ENCODE measurements at places on chromosomes 6 and 20. TPM values are rescaled to one million over a fixed set of nuclear protein-coding genes. Genes with fewer than 3 reads are reported as not detected.

Gene RIPK1
- 19.9 TPM for total RNA-seq

- no peaks in the 10 kb centered on the region for H3K4me1 ChIP-seq
- H3K36me3 ChIP-seq = no peaks in the 10 kb centered on the region
- peaks cover 15% of the 10 kb centered on the region for H3K27me3 ChIP-seq
- no peak for DNase-seq
- H3K4me3 ChIP-seq = no peak overlapping the region
- no peak overlapping the region for H3K27ac ChIP-seq
Measured at GRCh38 chr20:54017846-54018245, 52.5 kb downstream of the BCAS1 start.

DNA sequence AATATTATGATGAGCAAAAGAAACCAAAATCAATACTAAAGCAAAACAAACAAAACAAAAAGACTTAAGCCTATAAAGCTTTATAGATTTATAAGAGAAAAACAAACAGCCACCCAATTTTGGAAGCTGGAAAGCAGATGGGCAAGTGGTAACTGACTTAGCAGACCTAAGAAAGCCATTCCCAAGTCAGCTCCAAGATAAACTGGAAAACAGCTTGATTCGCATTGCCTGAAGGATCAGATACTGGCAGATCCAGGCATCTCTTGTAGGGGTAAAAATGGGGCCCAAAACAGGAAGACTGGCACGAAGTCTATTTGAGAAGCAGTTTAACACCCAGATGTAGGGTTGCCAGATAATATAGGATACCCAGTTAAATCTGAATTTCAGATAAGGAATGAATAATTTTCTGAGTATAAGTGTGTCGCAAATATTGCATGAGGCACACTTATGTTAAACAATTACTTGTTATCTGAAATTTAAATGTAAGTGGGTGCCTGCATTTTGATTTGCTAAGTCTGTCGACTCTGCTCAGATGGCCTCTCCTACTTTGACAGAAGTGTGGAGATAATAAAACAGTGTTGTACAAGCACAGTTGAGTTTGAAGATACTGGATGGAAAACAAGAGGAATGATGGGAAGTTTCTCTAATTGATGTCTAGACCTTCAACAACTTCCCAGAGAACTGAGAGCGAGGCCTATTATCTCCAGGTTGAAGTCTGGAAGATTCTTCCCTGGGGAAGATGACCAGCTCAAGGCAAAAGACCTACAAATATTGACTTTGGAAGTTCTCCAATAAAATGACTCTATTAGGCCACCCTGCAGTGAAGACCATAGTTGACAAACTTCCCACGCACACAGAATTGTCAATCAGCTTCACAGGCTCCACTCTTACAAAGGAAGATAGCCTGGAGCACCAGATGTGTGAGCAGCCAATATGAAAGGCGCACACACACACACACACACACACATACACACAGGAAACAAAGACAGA is 113.4 kb downstream of the FAM50B start:
- no peak for DNase-seq
- peaks cover 5% of the 10 kb centered on the region for H3K27me3 ChIP-seq
- peaks cover 18% of the 10 kb centered on the region for H3K4me1 ChIP-seq
- no peak overlapping the region for H3K27ac ChIP-seq

DNA sequence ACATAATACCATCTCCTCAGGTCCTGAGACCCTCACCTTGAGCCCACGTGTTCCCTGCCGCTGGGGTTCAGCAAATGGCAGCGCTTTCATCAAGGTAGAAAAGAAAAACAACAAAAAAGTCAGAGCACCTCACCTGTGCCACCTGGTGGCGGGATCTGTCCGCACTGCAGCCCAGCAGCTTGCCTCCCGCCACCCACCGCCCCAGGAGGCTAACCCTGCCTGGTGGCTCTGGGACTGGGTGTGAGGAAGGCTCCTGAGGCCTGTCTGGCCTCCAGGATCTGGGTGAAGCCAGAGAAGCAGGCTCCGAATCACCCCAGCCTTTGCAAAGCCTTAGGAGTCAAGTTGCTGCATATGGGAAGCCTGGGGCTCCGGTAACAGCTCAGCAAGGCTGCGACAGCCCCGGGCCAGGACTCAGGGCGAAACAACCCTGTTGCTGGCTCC is 270.8 kb downstream of the BMP7 start:
- H3K4me1 ChIP-seq = no peaks in the 10 kb centered on the region
- H3K4me3 ChIP-seq = no peak overlapping the region
- peaks cover 13% of the 10 kb centered on the region for H3K27me3 ChIP-seq
- no peaks in the 10 kb centered on the region for H3K36me3 ChIP-seq
- no peak for DNase-seq

- peaks cover 1% of the 10 kb centered on the region for H3K27me3 ChIP-seq
- no peak for DNase-seq
- peaks cover 15% of the 10 kb centered on the region for H3K4me1 ChIP-seq
- H3K27ac ChIP-seq = no peak overlapping the region
- no peak overlapping the region for H3K4me3 ChIP-seq
Measured at GRCh38 chr20:49883246-49883802, 32.0 kb downstream of the SPATA2 start.

GRCh38 chr20:33853507-33853813 is 42.3 kb downstream of the CHMP4B start:
- H3K4me3 ChIP-seq = no peak overlapping the region
- DNase-seq = no peak
- H3K36me3 ChIP-seq = peaks cover 35% of the 10 kb centered on the region
- no peaks in the 10 kb centered on the region for H3K4me1 ChIP-seq
- H3K27ac ChIP-seq = no peak overlapping the region
- H3K27me3 ChIP-seq = peaks cover 9% of the 10 kb centered on the region

- no peaks in the 10 kb centered on the region for H3K36me3 ChIP-seq
- no peaks in the 10 kb centered on the region for H3K4me1 ChIP-seq
- no peaks in the 10 kb centered on the region for H3K27me3 ChIP-seq
Measured at GRCh38 chr20:17287503-17287902, 60.7 kb downstream of the PCSK2 start.

GRCh38 chr6:107618672-107619071 is 128.8 kb downstream of the SOBP start:
- H3K27ac ChIP-seq = no peak overlapping the region
- H3K4me1 ChIP-seq = no peaks in the 10 kb centered on the region
- H3K4me3 ChIP-seq = no peak overlapping the region
- peaks cover 28% of the 10 kb centered on the region for H3K27me3 ChIP-seq
- H3K36me3 ChIP-seq = no peaks in the 10 kb centered on the region
- DNase-seq = no peak

DNA sequence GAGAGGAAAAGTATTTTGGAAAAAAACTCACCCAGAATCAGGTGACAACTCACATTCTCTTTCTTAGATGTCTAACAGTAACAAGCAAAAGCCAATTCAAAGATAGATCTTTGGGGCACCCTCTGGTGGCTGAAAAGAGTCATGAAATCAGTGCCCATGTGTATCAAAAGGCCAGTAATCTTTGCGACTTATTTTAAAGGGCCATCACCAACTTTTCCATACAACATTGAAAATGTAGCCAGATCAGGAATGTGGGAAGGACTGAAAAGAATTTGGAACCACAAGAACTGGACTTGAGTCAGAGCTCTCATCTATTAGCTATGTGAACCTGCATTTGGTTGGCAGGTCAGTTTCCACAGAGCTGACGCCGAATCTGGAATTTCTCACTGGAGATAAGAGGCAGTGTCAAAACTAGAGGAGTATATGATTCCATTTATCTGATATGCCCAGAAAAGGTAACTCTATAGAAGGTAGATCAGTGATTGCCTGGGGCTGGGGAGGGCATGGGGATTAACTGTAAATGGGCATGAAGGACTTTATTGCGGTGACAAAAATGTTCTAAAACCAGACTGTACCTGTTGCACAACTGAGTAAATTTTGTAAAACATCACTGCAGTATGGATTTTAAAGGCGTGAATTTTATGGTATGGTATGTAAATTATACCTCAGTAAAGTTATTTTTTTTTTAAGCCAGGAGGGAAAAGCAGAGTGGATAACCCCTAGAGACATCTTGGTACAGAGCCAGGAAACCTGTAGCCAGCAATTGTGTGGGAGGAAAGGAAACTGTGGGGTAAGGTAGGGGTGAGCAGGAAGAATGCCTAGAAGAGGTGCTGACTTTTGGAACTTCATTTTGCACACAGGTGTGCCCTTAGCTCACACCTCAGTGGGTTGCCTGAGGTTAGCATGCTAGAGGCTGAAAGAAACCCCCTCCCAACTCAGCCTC is 117.1 kb upstream of the ASF1A start:
- H3K4me1 ChIP-seq = peaks cover 10% of the 10 kb centered on the region
- H3K27me3 ChIP-seq = peaks cover 6% of the 10 kb centered on the region
- peak; percentile 72 for DNase-seq
- no peak overlapping the region for H3K4me3 ChIP-seq
- no peak overlapping the region for H3K27ac ChIP-seq
- H3K36me3 ChIP-seq = no peaks in the 10 kb centered on the region
